GM12865 (cell line): ENCODE measurements at places on chromosomes 5 and 9.
A peak's percentile ranks its signal among the peaks of the same experiment; 100 is the strongest.

DNA sequence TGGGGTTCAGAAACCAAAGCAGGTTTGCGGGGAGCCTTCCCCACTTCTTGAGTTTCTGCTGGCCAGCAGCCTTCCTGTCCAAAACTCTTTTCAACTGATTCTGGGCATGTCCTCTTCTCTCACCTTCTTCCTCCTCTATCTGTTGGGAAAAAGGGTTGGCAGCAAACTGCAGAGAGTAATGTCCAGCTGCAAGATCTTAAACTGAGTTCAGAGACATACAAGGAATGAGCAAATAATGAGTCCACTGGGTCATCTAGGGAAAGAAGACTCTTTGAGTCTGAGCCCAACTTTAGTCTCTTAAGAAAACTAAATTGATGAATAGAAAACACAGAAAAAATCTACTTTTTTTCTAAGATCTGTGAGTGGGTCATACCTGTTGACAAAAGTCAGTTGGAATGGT is 16.5 kb downstream of the ANKDD1B start:
- DNase-seq, result no peak

DNA sequence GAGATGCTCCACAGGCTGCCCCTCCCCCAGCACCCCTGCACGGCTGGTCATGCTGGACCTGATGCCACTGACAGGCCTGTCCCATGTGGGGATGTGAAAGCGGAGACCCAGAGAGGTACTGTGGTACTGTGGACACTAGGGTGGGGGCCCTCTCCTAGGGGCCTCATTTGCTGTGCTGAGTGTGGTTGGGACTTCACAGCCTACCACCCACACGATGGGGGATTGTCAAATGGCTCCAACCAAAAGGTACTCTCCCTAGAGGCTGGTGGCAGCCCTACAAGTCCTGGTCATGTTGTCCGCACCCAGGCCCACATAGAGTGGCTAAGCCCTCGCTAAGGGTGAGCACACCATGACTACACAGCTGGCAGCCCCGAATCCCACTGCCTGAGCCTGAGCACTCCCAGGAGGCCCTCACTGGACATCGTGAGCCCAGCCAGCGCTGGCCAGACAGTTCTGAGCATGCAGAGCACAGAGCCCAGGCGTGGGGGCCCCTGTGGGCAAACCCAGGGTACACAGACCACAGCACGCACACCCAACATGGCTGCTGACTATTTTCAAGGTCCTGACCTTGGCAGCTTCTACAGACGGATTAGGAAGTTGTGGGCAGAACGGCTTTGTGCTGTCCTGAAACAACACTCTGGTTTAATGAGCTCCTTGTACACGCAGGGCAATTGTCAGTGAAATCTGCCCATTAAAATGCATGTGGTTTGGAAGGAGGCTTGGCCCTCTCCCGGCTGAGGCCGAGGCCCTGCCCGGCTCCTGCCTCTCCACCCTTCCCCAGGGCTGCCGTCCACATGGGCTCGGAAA is 214.1 kb downstream of the HSPA4 start:
- peak; percentile 43 for DNase-seq

DNA sequence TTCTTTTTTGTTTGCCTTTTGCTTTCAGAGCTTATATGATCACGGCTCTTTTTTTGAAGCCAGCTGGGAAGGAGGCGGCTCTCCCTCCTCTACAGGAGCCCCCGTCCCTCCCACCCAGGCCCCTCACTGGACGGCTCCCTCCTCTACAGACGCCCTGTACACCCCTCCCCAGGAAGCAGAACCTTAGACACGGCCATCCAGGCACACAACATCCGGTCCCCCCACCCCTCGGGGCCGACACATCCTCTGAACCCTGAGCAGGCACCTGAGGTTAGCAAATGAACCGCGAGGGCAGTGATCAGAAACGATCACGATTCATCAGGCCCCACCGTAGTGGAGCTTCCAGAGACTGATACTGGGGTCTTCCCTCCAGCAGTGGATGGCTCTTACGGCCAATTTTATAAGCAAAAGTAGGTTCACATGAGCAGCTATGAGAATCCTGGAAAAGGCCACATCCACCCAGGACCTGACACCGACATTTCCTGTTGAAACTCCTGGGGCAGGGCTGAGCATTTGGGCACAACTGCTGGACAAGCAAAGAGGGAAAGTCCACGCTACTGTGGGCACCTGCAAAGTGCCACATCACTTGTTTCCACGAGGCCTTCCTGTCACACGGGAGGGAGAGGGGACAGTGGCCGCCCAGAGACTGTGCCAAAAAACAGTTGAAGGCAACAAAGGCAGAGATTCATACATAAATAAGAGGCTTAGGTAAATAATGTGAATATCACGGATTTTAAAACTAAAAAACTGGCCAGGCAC is 78.9 kb downstream of the SEMA4D start:
- DNase-seq, result peak; percentile 86

- DNase-seq, result peak; percentile 60
Observed at GRCh38 chr9:107020040-107020530, 157.1 kb downstream of the ZNF462 start.

GRCh38 chr9:114777821-114778609 is 27.8 kb downstream of the TNFSF15 start:
- DNase-seq, result no peak

GRCh38 chr9:75876999-75877640 is 13.4 kb upstream of the PCSK5 start:
- no peak for DNase-seq

GRCh38 chr5:120016717-120017382 is 387.5 kb downstream of the FAM170A start:
- no peak for DNase-seq

- no peak for DNase-seq
Observed at GRCh38 chr5:33563983-33564908, 123.5 kb downstream of the TARS1 start.

GRCh38 chr5:5017827-5018577 is 122.1 kb upstream of the ADAMTS16 start:
- peak; percentile 36 for DNase-seq

DNA sequence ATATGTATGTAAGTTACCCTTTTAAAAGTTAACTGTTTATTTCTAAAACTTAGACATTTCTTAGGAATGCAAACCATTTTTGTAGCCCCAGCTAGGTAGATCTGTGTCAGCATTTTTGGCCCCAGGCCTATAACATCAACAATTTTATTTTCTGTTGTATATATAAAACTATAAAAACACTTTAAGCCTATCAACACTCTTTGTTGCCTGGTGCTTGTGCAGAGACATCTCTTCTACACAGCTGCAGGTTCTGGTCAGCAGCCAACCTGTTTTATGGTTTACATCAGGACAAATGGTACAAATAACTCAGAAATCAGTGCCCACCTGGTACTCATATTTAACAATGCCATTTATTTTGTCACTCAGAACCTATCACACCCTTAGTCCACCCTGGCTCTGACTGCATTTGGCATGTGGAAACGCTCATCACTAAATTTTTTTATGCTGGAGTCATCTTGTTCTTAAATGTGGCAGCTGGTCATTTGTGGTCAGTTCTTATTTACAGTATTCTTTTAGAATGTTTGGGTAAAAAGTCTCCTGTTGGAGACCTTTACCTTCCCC is 173.4 kb downstream of the DNAH5 start:
- DNase-seq, result no peak

GRCh38 chr9:133121915-133122550 is 993 bp upstream of the RALGDS start:
- DNase-seq, result no peak

DNA sequence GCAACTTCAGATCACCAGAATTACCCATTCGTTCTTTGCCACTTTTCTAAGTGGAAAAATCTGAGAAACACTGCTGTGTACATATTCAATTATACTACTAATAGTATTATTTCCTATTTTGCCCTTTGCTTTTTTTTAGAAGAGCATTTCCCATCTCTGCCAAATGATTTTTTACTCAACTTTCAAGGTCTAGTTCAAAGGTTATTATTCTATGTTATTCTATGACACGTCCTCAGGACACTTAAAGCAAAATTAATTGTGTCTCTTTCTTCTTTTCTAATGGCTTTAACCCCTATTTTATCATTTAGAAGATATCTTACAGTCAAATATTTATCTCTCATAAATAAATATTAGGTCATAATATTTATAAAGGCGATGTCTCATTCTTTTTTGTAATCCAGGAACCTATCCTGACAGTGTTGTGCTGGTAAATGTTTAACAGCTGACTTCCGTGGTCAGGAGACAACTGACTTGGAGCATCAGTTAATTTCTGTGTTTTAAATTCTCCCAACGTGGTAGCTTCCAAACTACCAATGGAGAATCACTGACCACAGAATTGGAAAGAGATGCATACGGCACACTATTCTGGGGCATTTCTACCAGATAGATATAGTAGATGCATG is 375.2 kb downstream of the ARRDC3 start:
- no peak for DNase-seq

GRCh38 chr5:172642051-172642409 is 967 bp downstream of the NEURL1B start:
- DNase-seq, result no peak

DNA sequence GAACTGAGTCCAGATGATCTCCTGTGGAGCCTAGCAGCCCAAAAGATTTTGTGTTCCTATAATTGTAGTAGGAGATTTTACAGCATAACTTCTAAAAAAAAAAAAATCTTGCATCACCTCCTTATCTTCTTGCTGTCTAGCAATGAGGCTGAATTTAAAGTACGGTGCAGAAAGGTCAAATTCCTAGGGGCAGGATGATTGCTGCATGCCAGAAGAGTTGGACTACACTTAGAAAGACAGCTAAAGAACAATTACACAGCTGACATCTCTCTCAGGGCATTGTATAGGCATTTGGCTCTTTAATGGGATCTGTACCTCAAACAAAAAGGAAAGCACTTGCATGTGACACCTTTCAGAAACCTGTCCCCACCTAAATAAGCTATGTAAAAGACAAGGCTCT is 443.2 kb downstream of the HCN1 start:
- no peak for DNase-seq

- peak; percentile 21 for DNase-seq
Observed at GRCh38 chr5:143515829-143516228, 112.3 kb upstream of the NR3C1 start.

- no peak for DNase-seq
Observed at GRCh38 chr9:117616431-117616831, 87.8 kb upstream of the TLR4 start.

GRCh38 chr5:116681334-116682013 is 106.9 kb upstream of the SEMA6A start:
- DNase-seq, result peak; percentile 86

DNA sequence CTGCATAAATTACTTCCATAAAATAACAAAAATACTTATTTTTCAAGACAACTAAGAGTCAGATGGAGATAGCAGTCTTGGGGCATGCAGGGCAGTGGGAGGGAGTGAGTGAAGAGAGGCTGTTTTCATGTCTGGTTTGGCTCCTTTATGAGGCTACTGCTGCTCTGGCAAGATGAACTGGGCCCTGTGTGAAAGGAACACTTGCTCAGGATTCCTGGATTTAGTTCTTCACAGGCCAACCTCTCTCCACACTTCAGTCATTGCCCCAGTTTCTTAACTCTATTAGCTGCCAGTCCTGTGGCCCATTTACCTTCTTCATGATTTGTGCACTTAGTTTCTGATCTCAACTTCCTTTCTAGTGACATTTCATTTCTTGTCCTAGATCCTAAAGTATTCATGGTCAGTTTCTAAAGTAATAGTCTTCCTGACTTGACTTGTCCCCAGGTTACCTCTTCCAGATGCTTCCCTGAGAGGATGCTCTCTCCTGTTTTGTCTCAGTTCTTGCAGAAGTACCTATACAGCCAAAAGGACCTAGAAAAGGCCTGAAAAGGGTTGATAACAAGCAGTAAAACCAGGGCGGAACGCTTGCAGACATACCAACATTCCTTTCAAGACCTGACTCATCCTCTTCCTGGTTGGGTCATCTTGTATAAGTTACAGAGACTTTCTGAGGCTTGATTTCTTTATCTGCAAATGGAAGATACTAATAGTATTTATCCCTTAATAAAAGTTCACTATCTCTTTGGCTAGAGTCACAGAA is 77.0 kb upstream of the ZFAND5 start:
- DNase-seq, result no peak

DNA sequence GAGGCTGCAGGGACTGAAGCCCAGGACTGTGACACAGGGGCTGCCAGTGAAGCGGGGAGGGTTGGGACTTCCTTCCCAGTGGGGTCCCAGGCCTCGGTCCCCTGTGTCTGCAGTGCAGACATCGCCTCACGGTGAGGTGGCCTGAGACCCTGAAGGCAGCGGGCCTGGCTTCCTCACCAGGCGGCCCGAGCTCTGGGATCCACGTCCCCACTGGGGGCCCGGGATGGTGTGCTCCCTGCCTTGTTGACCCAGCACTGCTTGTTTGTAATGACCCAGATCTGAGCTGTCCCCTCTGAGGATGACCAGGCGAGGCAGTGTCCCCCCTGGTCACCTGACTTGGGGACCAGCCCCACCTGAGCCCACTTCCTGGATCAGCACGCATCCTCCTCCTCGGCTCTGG is 53.1 kb downstream of the COL5A1 start:
- DNase-seq, result no peak

- DNase-seq, result no peak
Observed at GRCh38 chr9:103804077-103804735, 289.9 kb upstream of the SMC2 start.

DNA sequence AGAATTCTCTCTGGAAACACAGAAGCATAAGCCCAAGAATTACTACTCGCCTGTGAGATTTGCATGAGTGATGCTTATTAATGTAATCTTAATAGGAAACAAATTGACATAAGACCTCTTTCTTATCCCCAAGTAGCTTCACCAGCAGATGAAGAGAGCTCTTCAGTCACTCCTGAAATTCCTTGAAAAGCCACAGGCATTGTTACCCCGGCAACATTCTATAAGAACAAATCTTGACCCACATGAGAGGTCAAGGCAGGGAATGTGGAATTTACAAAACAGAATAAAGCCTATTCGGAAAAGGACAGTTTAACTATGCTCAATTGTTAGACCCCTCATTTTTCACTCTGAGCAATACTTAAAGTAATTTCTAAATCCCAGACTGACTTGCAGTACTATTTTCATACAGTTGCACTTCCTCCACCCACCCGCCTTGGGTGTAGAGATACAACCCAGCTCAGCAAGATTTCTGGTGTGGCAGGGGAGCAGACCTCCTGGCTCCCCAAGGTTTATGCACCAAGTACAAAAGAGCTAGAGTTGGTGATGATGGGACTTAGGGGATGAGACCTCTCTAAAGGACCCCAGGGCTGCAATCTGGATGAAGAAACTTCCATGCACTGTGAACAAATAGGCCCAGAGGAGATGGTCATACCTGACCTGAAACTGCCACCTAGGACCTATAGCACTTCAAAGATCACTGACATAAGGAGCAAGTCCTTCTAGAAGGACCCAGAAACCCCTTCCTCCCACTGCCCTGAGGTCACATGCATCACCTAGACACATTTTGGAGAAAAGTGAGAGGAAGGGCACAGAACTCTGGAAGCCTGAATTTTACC is 242.1 kb downstream of the ZNF608 start:
- peak; percentile 71 for DNase-seq
